M059J (cell line): ENCODE measurements at places on chromosomes 11 and 22.

GRCh38 chr11:1437500-1437899 is 47.8 kb downstream of the BRSK2 start:
- peak; percentile 50 for DNase-seq

DNA sequence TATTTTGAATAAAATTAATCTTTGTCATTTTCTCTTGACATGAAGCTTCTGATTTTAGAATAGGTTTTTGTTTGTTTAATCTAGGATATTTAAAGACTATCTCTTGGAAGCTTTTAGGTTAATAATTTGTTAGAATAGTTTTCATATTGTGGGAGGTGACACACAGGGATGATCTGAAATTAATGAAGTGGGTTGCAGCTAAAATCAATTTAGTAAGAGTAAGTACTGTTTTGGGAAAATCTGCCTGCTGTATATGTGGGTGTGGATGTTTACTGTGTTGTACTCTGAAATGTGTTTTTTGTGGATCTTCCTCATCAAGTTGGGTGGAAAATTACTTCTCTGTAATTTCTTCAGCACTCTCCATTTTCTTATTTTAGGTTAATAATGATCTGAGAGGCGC is 67.3 kb downstream of the BID start:
- DNase-seq = no peak

- peak; percentile 95 for DNase-seq
Observed at GRCh38 chr22:46528121-46528610, 9.3 kb downstream of the CELSR1 start.

GRCh38 chr22:21712751-21713427 is 22.7 kb downstream of the YPEL1 start:
- peak; percentile 70 for DNase-seq

GRCh38 chr22:24391836-24392217 is 35.6 kb upstream of the ADORA2A start:
- peak; percentile 63 for DNase-seq

- DNase-seq = no peak
Observed at GRCh38 chr22:24169439-24170058, 11.7 kb upstream of the SUSD2 start.

DNA sequence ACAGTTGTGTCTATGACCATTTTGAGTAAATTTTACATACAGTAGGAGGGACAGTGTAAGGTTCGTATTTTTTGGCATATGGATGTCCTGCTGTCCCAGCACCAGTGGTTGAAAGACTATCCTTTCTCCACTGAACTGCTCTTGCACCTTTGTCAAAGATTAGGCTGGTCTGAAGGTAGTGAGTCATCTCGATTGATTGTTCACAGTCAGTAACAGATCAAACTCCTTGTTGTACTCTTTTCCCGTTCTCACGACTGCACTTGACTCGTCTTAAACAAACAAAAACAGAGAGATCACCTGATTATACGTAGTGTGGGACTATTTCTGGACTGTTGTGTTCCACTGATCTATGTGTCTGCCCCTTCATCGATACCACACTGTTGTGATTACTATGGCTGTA is 77.1 kb downstream of the DGCR2 start:
- no peak for DNase-seq

GRCh38 chr11:57314221-57314973 is 10.4 kb downstream of the TNKS1BP1 start:
- DNase-seq = no peak

- no peak for DNase-seq
Observed at GRCh38 chr11:59302991-59303390, 55.7 kb upstream of the OR5AN1 start.

DNA sequence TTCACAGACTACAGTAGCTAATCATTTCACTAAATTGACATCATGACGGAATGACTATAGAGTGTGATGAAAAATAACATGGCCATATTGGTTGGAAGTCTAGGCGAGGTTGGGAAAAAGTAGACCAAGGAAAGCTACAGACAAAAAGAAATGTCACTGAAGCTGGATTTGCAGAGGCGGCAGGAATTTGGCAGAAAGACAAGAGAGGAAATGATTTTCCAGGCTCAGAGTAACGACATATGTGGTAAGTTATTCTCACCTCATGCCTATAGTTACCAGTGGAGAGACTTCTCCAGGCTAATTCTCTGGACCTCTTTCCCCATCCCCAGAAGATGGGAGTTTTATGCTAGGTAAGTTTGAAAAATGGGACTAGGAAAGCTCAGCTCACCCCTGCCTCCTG is 1005.8 kb upstream of the CCDC90B start:
- peak; percentile 3 for DNase-seq

DNA sequence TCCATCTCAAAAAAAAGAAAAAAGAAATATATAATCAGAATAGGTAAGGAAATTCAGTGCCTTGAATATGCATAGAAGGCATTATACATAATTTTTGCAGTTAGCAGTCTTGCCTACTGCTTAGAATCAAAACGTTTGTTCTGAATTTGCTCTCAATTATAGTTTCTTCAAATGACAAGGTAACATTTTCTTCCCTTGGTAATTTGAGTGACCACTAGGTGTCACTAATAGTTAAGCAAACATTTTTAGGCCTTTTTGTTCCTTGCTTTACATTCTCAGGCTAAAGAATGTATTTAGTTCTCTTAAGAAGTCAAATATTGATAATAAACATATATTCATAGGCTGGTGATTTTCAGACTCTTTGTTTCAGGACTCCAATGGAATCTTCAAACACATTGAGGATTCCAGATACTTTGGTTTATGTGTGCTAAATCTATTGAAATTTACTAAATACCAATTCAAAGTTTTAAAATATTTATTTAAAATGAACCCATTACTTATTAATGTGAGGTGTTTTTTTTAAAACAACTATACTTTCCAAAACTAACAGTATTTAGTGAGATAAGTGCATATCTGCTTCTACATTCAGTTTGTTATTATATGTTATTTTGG is 55.0 kb upstream of the DEPDC7 start:
- DNase-seq = peak; percentile 64

DNA sequence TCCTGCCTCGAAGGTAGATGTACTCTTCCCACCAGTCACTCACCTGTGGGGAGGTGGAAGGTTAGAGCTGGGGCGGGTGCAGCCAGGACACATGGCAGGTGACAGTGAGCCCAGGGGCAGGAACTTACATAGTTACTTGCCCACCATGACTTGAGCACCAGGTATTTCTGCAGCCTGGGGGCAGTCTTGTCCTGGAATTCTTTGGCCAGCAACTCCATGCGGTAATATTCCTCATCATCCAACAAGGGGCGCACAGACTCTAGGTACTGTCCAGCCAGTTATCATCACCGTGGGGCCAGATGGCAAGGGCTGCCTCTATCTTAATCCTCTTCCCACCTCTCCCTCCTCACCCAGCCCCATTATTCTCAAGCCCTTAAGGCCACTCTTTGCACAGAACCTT is 2.2 kb downstream of the CPT1B start:
- DNase-seq = peak; percentile 49

- no peak for DNase-seq
Observed at GRCh38 chr11:63611395-63611747, 2.9 kb downstream of the PLAAT3 start.

GRCh38 chr11:131615611-131616010 is 245.2 kb downstream of the NTM start:
- no peak for DNase-seq
